GOT3 (cell line): ENCODE measurements at places on chromosomes 5 and 9.
A peak's percentile ranks its signal among the peaks of the same experiment; 100 is the strongest.

DNA sequence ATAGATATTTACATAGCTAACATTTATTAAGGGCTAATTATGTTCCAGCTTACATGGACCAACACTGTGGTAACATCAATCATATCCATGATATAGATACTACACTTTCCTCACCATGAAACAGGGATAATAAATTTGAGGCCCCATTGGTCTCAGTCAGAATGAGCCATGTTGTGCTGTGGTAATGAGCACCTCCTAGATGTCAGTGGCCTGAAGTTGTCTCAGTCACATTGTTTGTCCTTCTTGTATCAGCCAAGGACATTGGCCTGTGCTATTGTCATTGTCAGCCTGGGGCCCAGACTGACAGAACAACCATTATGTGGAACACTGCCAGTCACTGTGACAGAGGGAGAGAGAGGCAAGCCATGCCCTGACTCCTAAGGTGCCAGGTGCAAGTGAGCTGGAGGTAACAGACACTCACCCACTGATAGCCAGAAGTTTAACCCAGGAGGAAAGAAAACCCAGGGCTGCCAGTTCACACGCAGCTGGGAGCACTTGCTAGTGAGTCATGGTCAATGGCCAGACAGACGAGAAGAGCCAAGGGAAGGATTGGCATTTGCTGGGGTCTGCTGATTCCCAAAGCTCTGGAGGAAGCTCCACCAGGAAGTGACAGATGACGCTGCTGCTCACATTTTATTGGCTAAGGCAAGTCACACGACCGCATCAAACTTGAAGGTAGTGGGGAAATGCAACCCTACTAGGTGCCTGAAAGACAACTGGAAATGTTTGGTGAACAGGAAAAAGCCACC is 224.2 kb downstream of the MELK start:
- no peak for DNase-seq

- no peak for DNase-seq
These were observed 111.5 kb upstream of the OSMR start for GRCh38 chr5:38734353-38734752.

DNA sequence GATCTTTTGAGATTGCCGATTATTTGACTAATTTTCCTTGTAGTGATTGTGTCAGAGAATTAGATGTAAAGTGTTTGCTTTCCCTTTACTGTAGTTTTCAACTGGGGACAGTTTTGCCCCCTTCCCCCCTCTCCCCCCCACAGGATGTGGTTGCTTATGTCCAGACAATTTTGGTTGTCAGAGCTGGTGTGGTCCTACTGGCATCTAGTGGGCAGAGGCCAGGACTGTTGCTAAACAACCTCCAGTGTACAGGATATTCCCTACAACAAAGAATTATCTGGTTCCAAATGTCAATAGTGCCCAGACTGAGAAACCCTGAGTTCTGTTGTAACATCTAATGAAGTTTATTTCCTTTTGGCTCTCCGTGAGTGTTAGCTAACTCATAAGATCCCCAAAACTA is 20.0 kb downstream of the TMEFF1 start:
- DNase-seq: no peak

GRCh38 chr9:123063177-123063598 is 29.7 kb downstream of the GPR21 start:
- DNase-seq: no peak

- DNase-seq: no peak
These were observed 70.1 kb downstream of the TRIO start for GRCh38 chr5:14213253-14213652.

DNA sequence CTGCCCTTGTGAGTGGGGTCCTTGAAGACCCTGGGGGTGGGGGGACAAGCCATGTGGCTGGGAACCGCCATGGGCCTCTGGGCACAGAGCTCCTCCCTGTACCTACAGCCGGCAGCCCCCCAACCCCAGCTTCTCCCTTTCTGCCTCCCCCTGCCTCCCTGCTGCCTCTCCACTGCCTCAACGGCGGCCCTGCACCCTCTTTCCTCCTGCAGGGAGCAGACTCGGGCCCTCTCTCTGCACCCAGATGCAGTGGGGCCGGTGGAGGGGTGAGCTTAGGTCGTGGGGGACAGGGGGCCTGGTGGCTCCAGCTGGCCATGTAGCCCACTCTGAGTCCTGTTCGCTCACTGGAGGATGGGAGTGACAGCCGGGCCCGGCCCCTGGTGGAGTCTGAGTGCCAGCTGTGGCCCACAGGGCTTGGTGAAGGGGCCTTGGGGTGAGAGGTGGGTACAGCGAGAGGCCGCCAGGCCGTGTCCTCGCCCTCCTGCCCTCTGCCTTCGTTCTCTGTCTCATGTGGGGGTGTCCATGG is 139.3 kb upstream of the COL5A1 start:
- no peak for DNase-seq

GRCh38 chr9:136196404-136197083 is 8.4 kb downstream of the LHX3 start:
- no peak for DNase-seq

- DNase-seq: no peak
These were observed 25.7 kb downstream of the C9orf85 start for GRCh38 chr9:71937070-71937625.

GRCh38 chr5:72468606-72469005 is 38.6 kb downstream of the ZNF366 start:
- DNase-seq: no peak

GRCh38 chr5:111967463-111967862 is 210.5 kb upstream of the NREP start:
- no peak for DNase-seq

- no peak for DNase-seq
These were observed 11.3 kb downstream of the C9 start for GRCh38 chr5:39352951-39353350.

GRCh38 chr9:3823842-3824475 is 298.2 kb upstream of the RFX3 start:
- DNase-seq: no peak

GRCh38 chr9:3479514-3480352 is 46.1 kb downstream of the RFX3 start:
- DNase-seq: no peak

GRCh38 chr5:5221724-5222123 is 81.6 kb downstream of the ADAMTS16 start:
- no peak for DNase-seq

- DNase-seq: no peak
These were observed 11.8 kb upstream of the CD180 start for GRCh38 chr5:67208403-67208802.

DNA sequence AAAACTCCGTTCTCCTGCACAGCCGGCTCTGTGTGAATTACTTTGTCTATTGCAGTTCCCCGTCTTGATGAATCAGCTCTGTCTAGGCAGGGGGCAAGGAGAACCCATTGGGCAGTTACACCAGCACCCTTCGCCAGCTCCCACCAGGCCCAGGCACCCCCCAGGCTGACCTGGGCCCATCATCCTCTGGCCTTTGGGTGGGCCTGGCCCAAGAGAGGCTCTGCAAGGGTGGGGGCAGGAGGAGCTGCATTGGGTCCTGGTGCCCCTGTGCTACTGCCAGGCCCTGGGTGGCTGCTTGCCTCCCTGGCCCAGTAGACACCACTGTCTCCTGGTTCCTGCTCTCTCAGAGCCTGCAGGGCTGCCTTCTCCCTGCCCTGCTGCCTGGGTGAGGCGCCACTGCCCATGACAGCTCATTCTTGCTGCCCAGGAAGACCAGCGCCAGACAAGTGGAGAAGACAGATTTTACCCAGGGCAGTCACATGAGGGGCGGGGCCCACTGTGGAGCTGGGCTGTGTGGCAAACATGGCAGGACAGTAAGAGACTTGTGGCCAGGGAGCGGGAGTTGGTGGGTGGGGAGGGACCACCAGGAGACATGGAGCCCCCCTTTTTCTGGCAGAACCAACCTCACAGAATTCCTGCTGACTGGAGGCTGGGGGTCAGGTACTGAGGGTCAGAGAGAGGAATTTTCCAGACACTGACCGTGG is 67.2 kb downstream of the MRPL36 start:
- DNase-seq: no peak

DNA sequence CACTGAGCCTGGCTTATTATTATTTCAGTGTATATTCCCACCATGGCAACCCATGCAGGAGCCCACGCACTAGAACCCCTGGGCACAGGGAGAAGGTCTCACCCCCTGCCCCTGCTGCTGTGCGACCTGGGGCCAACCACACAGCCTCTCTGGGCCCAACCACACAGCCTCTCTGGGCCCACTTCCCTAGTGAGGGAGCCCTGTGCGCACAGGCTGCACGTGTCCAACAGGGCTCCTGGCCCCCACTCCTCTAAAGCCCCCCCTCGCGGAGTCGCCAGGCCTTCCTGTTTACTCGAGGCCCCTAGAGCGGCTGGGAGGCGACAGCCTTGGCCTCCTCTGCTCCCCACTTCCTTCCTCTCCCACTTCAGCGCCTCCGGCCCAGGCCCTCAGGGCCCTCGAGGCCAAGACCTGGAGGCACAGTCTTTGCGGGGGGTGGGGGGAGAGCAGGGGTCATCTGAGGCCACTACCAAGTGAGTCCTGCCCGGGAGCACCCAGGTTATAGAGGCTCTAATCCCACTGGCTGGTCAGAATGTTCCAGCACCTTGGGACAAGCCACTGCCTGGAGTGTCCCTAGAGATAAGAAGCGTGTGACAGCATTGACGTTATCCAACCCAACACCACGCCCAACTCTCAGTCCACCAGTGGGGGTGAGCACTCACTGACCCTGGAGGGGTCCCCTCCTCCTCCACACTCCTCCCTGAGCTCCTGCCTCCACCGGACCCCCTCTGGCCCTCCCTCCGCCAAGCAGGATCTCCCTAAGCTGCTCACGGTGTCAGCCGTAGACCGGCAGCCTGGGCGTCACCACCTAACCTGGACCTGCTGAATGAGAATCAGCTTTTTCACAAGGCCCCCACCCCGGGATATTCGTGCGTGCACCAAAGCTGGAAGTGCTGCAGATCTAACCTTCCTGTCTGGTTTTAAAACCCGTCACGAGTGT is 7.9 kb upstream of the ENG start:
- DNase-seq: no peak

DNA sequence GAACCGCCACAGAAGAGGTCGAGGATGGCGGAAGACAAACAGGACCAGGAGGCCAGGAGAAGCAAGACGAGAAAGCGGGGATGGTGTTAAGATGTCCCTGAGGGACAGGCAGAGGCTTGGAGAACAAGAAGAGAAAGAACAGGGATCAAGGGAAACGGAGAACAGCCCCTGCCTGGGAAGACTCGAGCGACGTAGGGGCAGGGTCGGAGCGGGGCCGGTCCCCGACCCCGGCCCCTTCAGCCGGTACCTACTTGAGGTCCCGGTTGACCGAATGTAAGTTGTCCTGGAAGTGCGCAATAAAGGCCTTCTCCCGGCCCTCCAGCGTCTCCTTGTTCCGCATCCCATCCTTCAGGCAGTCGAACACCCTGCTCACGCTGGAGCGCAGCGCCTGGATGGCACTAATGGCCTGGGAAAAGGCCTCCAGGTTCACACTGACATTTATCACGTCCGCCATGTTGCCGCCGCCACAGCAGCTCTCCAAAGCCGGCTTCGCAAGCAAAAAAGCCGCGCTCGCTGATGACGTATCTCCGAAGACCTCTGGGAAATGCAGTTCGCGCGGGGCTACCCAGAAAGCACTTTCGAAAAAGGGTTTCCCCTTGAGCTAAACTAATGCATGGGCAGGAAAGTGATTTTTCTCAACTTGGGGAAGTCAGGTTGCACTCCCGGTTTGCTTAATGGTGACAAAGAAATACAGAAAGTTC is at the start of gene MED27:
Gene MED27 (minus strand): TSS at position 477 of the 701 bp plus-strand sequence. CDS start 23 bp downstream, at position 454.
- DNase-seq: peak; percentile 65

GRCh38 chr5:138109463-138110265 is 25.8 kb downstream of the WNT8A start:
- no peak for DNase-seq

DNA sequence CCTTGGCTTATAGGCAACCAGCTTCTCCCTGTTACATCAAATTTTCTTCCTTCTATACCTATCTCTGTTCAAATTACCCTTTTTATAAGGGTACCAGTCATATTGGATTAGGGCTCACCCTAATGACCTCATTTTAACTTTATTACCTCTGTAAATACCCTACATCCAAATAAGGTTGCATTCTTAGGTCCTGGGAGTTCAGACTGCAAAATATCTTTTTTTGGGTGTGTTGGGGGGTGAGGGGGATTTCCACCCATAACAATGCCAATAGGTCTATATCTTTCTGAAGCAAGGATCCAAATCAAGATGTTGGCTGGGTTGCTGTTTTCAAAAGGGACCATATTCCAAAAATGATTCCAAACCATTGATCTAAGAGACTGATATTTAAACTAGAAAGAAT is 141.7 kb downstream of the XRCC4 start:
- no peak for DNase-seq

DNA sequence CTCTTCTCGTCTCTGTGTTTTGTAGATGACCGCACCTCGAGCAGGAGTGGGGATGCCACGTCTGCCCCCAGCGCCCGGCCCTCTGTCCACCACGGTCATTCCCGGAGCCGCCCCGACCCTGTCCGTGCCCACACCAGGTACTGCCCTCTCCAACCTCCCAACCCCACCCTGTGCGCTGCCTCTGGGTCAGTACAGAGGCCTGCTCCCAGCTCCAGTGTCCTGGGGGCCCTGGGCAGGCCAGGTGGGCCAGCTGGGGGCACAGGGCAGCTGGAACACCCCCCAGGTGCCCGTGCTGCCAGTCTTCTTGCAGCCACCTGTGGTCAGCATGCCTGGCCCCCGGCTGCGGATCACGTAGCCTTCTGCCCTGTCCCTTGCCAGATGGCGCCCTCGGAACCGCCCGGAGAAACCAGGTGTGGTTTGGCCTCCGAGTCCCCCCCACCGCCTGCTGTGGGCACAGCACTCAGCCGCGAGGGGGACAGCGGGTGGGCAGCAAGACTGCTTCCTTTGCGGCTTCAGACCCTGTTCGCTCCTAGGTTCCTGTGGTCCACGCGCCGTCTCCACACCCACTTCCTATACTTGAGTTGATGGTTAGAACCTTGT is 133.7 kb downstream of the WNK2 start:
- no peak for DNase-seq

DNA sequence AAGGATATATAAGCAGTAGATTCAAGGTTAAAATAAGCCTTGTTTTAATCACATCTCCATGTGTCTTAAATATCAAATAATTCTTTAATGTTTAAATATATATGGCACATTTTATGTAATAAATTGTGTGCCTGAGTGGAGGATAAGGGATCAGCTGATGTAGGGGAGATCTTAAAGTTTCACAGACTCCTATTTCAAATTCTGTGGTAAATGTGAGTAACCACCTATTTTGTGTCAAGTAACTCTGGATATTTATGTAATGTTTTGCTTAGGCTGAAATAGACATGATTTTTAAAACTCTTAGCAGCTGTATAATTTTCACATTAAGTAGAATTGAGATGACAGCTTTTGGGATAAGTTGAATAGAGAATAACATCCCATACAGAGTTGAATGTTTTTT is 41.3 kb upstream of the ITGA2 start:
- no peak for DNase-seq

- DNase-seq: no peak
These were observed 66.6 kb downstream of the LPAR1 start for GRCh38 chr9:110971705-110972104.
